H1 (cell line): ENCODE measurements at places on chromosomes 1 and 21. TPM values are rescaled to one million over a fixed set of nuclear protein-coding genes. Genes with fewer than 3 reads are reported as not detected.

TRAF3IP3 gene
- not detected in 2 replicates for total RNA-seq

BACE2 gene
- 8.1 and 9.9 TPM in 2 replicates for total RNA-seq

DNA sequence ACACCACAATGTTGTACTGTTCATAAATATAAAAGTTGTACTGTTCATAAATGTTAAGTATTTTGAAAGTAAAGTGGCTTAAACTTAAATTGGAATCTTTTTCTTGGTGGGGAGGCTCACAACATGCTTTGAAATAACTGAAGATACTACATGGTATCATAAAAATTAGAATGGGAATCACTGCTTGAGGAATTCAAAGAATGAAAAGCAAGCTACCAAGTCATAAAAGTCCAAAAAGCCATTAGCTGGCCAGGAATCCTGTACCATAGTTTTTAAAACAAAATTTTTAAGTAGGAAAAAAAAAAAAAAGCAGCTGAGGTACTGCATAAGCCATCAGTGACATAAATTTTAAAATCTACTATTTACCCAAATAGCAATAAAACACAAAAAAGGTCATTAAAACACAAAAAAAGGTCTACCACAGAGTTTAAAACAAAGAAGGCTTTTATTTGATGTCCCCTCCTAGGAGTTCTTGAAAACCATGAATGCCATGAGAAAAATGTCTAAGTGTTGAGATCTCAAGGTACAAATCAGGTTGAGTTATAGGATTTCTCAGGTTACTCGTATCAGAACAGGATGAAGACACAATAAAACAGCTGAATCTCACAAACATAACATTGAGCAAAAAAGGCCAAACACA is 8.6 kb downstream of the ZZZ3 start:
- H3K4me1 ChIP-seq = 0 out of 2 replicates have a peak, but pooled peaks cover 2% of the 10 kb centered on the region
- no peak for DNase-seq
- H3K27me3 ChIP-seq = no peaks in the 10 kb centered on the region
- no peaks in the 10 kb centered on the region; the same call in 1 of the 2 replicates for H3K36me3 ChIP-seq
- no peak overlapping the region for H3K27ac ChIP-seq

GRCh38 chr1:171965777-171966176 is 124.5 kb downstream of the DNM3 start:
- H3K4me1 ChIP-seq = peaks cover 8% of the 10 kb centered on the region
- no peak for DNase-seq
- no peaks in the 10 kb centered on the region for H3K36me3 ChIP-seq
- H3K27me3 ChIP-seq = no peaks in the 10 kb centered on the region
